Activated CD8-positive, alpha-beta memory T cell treated with anti-CD3 and anti-CD28 coated beads for 4 hours (primary cell): ENCODE measurements at places on chromosomes 7 and 10.

DNA sequence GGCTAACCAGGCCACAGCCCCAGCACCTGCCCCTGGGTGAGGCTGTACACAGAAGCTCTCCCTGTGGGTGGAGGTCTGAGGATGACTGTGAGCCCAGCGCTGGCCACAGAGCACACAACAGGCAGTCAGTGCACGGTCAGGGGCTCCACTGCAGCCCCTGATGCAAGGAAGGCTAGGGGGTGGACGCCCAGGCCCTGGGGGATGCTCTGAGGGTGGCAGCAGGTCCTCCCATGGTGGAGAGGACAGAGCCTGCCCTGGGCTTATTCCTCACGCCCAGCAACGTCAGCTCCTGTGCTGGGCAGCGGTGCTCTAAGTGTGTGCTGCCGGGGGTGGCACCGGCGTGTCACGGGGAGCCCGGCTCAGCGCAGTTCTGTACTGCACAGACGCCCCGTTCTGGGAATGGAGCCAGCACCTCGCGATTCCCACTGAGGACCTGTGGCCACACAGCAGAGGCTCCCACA, 223.2 kb downstream of the MAD1L1 start:
- DNase-seq: no peak

- DNase-seq: no peak
These were observed 175.3 kb downstream of the MDFIC start for GRCh38 chr7:115097175-115097671.

- DNase-seq: no peak
These were observed 104.6 kb upstream of the DNAJB12 start for GRCh38 chr10:72459301-72459700.

DNA sequence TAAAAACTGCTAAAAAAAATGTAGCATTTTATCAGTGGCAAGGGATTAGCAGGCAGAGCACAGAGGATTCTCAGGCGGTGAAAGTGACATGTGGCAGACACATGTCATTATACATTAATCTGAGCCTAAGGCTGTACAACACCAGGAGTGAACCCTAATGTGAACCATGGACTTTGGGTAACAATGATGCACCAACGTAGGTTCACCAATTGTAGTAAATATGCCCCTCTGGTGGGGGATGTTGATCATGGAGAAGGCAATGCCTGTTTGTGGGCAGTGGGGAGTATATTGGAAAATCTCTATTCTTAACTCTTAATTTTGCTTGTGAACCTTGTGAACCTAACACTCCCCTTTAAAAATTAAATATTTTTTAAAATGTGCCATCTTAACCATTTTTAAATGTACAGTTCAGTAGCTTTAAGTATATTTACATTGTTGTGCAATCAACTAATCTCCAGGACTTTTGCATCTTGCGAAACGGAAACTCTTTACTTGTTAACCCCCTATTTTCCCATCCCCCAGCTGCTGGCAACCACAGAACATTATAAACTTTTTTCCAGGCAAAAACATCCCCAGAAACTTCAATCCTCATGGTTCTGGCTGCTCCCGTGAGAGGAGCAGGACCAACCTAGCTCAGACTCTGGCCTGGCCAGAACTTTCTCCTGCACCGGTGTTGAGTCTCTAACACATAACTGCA, 29.9 kb downstream of the LRRC20 start:
- DNase-seq: no peak

DNA sequence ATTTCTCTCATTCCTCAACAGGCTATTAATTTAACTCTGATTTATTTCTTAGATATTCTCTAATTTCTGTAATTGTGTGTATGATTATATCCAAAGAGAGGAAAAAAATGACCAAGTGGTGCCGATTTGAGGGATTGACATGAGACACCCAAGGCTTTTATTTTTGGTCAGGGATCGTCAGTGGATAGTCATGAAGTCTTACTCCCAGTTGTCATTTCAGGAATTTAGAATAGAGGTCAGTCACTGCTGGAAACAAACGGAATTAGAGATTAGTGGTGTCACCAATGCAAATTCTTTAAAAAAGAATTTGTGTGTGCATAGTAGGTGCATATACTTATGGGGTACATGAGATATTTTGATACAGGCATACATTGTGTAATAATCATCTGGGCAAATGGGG, 26.8 kb upstream of the AGR3 start:
- DNase-seq: no peak

GRCh38 chr10:30463944-30464451, 30.0 kb downstream of the MAP3K8 start:
- no peak for DNase-seq
